Epithelial cell of proximal tubule (primary cell): ENCODE measurements at places on chromosomes 3 and 15.
A peak's percentile ranks its signal among the peaks of the same experiment; 100 is the strongest.

DNA sequence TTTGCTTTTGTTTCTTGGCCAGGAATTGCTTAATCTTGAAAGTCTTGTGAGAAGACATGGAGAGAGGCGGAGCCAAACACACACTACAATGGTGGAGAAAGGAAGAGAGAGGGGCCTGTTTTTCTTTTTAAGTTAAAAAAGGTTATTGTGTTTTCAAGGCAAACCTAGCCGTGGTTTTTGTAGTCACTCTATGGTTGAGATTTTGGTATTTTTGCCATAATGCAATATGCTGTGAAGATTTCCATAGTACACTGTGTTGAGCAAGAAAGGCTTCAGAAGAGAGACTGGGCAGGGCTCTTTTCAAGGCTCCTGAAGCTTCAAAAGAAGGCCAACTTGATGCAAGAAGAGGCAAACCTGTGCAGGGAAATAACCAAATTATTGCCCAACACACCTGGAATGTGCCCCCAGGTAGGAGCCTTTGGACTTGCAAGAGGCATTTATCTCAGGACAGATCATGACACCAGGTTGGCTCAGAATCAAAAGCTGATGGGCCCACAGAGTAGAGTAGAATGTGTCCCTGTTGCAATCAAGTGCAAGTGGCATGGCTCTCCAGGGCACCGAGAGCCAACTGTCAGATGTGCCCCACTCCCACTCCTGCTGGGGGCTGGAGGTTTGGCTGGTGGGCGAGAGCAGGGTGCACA is 22.1 kb downstream of the AMOTL2 start:
- DNase-seq: no peak

DNA sequence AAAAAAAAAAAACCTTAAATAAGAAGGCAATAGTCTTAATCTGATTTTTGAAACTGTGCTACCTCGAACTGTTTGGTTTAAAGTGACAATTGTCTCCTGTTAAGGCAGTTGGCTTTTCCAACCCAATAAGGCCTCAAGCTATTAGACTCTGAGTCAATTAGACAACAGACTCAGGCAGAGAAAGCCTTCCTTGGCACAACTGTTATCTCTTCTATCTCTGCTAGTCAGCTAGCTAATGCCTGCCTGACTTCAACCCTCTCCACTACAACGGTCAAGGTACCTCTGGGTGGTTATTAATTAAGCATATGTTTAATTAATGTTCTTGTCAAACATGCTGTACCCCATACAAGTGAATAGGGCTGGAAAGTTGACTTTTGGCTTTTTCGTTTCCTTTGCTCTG is 110.2 kb upstream of the NLGN1 start:
- no peak for DNase-seq

GRCh38 chr15:63233667-63234423 is 43.6 kb upstream of the APH1B start:
- no peak for DNase-seq

DNA sequence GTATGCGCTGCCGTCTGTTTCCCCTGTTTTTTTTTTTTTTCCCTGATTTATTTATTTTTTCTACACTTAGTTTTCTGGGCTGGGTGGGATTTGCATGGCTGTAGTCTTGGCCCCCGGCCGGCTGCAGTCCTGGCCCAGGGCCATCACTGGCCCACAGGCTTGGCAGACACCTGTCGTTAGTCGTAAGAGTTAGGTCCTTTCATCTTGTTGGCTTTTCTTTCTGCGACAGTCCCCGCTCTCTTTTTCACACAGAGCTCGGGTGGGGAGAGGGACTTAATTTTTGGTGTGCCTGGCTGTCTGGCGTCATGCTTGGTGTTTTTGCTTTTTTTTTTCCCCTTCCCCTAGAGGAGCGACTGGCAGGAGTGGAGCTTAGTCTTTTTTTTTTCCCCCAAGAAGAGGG is 183.4 kb downstream of the KLF13 start:
- no peak for DNase-seq

DNA sequence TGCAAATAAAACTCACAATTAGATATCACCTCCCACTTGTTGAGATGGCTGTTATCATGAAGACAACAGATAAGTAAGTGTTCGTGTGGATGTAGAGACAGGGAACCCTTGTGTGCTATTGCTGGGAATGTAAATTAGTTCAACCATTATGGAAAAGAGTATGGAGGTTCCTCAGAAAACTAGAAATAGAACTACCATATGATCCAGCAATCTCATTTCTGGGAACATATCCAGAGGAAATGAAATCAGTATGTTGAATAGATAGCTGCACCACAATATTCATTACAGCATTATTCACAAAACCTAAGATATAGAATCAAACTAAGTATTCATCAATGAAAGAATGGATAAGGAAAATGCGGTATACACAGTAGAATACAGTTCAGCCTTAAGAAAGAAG is 418.7 kb upstream of the CNTN6 start:
- DNase-seq: no peak

DNA sequence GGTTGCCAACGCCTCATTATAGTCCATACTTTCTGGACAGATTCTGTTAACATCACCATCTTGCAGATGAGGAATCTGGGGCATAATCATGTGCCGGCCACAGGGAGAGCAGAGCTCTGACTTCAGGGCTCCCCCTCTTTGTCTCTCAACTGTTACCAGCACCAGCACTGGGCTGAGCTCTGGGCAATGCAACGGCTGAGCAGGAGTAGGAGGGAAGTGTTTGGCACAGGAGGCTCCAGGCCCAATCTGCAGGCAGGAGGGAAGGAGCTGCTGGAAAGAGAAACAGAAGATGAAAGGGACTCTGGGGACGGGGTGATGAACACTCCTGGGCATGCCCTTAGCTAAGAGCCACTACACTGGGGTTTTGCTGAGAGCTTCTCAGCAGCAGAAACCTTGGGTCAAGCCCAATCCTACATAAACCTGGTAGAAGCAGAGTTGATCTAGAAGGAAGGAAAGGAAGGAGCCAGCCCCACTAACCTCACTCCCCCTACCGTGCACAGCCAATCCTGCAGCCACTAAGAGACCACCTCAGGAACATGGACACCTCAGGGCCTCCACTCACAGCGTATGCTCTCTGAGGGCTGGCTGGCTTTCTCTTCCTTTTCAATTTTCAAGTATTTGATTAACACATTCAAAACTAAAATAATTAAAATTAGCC is 73.1 kb upstream of the SPATA12 start:
- no peak for DNase-seq

- peak; percentile 61 for DNase-seq
Measured at GRCh38 chr3:52090131-52090932, 34.0 kb upstream of the DUSP7 start.
